ENCODE measurements at places on chromosomes 4 and X.
A peak's percentile ranks its signal among the peaks of the same experiment; 100 is the strongest.

DNA sequence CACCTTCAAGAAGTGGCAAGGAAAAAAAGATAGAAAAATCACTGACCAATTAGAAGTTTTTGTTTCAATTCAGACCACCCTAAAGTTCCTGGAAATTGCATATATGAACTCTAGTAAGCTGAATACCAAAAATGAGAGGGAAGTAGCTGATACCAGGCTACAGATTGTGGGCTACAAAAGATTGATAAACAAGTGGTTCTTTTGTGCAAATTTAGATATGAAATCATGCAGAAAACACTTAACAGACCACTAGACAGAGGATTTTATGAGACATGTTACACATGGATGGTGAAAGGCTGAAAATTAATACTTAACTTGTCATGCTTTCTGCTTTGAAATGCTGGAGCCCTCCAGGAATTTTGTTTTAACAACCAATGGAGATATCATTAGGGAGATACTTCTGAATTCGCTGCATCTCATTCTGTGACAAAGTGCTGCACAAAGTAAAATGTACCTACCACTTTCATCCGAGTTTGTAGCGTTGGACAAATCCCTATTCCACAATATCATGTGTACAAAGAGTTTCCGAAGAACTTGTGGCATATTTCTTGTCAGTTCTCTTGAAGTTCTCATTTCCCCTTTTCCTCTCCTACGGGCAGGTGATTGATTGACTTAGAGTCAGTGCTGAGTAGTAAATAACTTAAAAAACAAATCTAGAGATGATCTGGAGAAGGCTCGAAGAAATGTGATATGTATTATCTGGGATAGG lies 235.0 kb downstream of the PALLD start:
- DNase-seq = no peak

- peak; percentile 52 for DNase-seq
Observed at GRCh38 chrX:120672389-120672788, 42.5 kb upstream of the C1GALT1C1 start.

DNA sequence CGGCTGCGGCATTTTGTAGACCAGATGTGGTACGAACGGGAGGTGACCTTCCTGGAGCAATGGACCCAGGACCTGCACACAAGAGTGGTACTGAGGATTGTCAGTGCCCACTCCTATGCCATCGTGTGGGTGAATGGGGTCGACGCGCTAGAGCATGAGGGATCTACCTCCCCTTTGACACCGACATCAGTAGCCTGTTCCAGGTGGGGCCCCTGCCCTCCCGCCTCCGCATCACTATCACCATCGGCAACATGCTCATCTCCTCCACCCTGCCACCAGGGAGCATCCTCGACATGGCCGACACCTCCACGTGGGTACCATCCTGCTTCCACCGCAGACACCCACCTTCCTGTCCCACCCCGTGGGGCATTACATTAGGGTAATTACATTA lies 46.2 kb downstream of the SMARCA5 start:
- DNase-seq = no peak

GRCh38 chr4:68372588-68372987 lies 22.7 kb upstream of the YTHDC1 start:
- DNase-seq = no peak

DNA sequence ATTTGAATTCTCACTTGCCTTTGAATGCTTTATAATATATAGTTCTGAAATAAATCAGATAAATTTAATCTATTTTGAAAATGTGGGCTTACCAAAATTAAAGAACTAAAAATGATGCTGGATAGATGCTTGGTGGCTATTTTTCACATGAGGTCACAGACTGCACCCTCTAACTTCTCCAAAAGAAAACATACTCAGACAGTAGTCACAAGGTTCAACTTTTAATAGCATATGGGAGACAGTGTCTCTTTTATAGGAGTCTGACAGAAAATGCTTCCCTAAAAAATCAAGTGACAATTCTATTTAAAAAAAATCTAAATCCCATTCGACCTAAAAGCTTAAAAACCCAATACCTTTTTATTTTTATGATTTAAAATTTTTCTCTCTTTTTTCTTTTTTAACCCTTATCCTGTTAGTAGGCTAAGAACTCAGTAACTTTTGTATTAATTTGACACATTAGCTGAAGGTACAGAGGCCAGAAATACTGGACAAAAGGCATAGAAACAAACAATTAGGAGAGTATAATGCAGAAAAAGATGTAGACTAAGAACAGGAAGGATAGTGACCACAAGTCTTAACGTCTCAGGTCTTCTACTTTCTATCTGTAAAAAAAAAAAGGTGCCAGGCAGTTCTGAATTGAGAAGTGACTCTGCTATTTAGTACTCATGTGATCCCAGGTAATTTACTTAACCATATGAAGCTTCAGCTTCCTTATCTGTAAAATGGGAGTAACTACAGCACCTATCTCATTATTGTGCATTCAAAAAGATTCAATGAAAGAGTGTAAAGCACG lies 7.6 kb downstream of the TIGD4 start:
- DNase-seq = no peak

GRCh38 chr4:87390551-87390890 lies 467 bp downstream of the HSD17B11 start:
- no peak for DNase-seq

DNA sequence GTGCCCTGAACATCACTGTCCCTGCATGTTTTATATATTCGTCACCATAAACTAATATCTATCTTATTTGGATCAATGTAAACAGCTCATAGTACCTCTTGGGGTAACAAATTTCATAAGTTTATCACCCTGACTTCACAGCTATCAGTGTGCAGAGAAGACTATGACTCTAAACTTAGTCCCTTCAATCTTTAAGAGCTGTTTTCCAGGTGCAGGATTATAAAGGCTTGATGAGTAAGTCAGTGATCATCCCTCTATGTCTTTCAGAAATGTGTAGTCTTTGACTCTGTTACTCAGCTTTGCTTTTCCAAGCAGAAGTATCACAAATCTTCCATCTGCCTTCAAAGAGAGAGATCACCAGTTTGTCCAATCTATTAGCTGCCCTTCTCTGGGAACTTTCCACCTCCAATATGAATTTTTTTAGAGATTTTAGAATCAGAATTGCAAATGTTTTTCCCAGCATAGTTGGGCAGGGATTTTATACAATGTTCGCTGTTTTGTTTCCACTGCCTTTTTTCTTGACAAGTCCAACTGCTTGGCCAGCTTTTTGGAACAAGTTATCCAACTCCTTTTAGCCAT lies 45.1 kb upstream of the TSPAN7 start:
- no peak for DNase-seq

- DNase-seq = no peak
Observed at GRCh38 chr4:88756149-88756548, 58.5 kb upstream of the NAP1L5 start.

- no peak for DNase-seq
Observed at GRCh38 chr4:24979554-24979953, 51.2 kb downstream of the LGI2 start.

- peak; percentile 21 for DNase-seq
Observed at GRCh38 chr4:31518796-31519250, 798.7 kb downstream of the PCDH7 start.

DNA sequence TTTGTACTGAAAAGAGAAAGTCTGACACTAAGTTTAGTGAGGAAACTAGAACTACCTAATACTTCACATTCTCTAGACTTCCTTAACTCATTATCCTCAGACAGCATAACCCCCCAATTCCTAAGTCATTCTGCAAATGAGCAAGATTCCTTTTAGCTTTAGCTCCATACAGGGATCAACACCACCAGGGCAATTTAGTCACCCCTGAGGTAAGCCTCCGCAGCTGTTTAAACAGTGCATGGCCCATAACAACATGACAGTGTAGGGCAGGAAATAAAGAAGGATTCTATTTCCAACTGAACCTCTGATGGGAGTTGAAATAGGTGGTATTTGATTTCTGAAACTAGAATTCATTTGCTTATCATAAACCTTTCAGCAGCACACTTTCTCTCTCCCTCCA lies 112.8 kb upstream of the DKK2 start:
- DNase-seq = no peak

DNA sequence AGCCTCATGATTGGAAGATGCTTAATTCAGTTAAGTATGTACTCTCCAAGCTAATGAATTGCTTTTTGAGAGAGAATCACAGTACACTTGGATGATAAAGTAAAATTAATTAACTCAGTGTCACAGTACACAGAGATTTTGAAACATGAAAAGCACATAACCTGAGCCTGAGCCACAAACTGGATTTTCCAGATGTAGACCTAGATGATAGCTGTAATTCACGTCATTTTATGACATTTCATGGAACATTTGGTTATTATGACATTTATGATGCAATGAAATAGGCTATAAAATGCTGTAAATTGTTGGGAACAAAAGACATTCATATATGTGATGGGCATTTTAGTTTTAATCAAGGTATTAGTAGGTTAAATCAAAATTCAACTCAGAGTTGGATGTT lies 983.7 kb downstream of the STPG2 start:
- DNase-seq = no peak

DNA sequence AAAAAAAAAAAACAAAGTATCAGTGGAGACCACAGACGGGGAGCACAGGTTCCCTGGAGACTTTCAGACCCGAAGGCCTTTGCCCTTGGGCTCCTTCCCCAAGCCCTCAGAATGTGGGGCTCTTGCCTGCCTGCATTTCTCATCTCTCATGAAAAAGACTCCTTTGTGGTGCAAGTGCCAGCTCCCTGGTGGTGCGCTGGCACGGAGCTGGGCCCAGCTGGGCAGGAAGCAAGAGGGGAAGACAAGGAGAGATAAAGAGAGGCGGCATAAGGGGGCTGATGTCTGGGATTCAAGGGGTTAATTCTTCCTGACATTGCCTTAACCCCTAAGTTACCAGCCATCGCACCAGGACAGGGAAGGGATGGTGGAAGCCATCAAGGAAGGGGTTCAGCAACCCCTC lies 21.8 kb downstream of the NLGN3 start:
- DNase-seq = no peak

DNA sequence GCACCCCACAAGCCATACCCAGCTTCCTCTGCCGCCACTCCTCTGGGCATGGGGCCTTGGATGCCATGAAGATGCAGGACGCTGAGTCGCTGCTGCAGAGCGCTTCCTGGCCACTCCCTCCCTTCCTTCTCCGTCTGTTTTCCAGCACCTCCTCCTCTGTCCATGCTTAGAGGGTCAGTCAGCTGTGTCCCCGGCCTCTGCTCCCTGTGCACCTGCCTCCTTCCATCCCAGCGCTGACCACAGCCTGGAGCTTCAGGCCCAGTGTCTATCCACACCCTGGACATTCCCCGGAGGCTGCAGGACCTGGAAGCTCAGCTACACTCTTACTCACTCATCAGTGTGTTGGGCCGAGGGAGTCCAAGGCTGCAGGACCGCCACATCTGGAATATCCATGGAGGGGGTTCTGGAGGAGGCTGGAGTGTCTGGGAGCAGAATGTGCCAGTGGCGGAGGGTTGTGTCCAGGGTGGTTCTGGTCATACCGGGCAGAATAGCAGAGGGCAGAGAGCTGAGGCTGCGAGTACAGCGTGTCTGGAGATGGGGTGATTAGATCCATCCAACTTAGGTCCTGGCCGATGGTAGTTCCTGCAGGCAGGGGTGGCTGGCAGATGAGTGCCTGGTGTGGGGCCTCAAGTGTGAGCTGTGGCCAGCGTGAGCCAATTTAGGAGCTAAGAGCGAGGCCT lies 58.6 kb upstream of the ADRA2C start:
- no peak for DNase-seq

- DNase-seq = no peak
Observed at GRCh38 chr4:81495345-81495744, 23.6 kb upstream of the RASGEF1B start.

DNA sequence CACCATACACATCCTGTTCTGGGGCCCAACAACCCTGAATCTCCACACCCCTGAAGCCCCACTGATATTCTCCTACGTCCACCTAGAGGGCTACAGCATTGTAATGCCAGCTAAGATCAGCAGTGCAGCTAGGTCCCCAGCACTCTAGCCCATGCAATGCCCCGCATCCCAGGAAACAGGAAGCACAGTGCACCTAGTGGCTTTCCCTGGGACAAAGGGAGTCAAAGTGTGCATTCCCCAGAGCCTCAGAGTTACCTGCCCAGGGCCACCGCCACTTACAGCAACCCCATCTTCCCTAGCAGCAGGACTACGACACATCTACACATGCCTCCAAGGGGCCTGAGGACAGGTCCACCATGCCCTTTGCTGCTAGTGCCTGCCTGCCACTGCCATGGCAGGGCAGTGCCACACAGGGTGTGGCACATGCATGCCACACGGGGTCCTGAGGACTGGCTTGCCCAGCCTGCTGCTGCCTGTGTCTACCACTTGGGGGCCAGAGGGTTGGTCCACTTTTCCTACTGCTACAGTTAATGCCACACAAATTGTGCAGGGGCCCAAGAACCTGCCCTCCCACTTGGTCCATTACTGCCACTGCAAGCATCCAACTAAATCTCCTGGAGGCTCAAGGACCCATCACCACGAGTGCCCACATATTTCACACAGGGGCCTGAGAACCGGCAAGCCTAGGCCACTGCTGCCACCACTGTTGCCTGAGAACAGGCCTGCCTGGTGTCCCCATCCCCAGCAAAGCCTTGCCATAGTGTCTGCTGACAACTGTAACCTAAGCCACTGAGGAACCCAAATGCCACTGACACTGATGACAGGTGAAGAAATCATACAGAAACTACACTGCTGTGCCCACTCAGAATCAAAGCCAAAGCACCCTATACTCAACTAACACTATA lies 23.7 kb downstream of the TLR6 start:
- no peak for DNase-seq

DNA sequence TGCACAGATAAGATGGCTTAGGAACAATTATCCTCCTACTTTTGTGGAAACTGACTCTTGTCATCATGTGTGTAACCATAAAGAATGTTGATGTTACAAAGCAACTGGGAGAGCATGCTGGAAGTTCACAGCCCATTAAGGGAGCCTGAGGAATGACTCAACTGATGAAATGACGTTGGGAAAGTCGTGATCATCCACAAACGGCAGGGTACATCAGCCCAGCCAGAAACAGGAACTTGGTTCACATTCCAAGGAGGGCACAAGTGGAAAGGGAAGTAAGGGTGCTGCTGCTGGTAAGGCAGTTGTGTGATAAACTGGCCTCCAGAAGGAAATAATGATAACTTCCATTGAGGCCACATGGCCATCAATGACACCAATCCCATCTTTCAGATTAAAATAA lies 6.7 kb downstream of the TEC start:
- no peak for DNase-seq

DNA sequence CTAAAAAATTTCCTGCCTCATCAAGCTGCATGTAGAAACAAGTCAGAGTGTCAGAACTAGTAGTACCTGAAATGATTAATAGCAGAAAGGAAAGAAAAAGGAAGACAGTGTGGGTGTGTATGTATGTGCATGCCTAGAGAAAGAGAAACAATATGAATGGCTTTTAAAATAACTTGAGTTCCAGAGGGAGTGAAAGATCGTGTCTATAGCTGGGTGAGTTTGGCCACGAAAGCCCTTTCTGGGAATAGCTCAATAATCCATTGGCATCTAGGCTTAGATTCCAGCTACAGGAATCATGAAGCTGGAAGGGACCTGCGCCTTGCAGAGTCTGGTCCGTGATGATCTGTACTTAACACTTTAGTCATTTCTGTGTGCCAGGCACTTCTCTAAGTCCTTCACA lies 195.6 kb downstream of the RAPGEF2 start:
- DNase-seq = no peak

DNA sequence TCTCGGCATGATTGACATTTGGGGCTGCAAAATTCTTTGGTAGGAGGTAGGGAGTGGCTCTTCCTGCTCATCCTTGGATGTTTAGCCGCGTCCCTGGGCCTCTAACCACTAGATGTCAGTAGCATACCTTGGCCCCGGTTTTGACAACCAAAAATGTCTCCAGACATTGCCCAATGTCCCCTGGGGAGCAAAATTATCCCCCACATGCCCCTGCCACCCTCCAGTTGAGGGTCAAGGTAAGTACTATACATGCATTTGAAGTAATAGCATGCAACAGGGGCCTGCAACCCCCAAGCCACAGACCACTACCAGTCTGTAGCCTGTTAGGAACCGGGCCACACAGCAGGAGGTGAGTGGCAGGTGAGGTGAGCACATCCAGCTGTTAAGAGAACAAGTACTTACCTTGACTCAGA lies 17.6 kb upstream of the KIAA1210 start:
- no peak for DNase-seq
